ENCODE measurements at places on chromosomes 13 and 19.

DNA sequence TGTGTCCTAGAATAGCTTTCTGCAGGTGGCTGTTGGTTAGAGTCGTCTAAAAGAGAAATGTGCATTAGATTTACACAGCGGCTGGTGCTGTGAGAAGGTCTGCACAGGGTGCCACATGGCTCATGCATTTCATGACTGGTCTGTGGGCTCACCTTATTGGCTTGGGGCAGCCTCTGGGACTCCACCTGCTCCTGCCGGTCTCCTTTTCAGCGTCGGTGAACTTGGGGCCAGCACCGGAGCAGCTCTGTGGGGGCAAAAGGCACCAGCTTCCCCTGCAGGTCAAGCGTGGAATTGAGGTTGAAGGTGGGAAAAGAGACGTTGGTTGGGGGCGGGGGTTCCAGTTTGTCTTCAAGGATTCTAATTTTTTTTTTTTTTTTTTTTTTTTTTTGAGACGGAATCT, 3.1 kb upstream of the PNMA8C start:
- DNase-seq: no peak

GRCh38 chr13:50162001-50162400, 146.8 kb downstream of the KCNRG start:
- no peak for DNase-seq

DNA sequence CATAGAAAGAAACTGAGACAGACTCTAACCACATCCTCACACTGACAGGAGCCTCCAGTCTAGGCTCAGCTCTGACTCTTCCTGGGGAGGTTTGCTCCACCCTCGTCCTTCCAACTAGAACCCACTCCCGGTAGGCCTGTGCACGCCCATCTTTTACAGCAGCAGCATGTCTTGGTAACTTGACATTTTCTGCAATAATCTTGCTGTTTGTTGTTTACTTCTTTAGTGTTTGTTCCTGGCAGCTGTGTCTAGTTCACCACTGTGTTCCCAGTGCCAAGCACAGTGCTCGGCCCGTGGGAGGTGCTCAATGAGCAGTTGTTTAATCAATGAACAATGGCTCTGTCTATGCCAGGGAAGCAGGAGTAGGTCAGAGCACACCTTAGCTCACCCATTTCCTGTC, 23.1 kb upstream of the ZNF729 start:
- no peak for DNase-seq

DNA sequence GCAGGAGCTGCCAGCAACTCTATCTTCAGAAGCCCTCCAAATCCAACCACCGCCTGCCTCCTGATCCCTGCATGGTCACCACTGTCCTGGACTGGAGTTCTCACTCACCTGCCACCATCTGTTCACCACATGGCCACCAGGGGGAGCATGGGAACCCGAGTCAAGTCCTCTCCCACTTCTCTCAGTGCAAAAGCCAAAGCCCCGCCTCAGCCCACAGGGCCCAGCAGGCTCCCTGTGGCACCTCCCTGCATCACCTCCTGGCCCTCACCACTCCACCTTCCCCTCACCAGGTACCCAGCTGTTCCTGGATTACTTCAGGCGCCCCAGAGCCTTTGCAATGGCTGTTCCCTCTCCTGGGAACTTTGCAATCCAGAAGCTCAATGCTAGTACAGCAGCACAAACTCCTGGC, 5.3 kb downstream of the DHPS start:
- DNase-seq: peak; percentile 73

- DNase-seq: no peak
Observed at GRCh38 chr19:38706792-38707511, 37.3 kb downstream of the CAPN12 start.

DNA sequence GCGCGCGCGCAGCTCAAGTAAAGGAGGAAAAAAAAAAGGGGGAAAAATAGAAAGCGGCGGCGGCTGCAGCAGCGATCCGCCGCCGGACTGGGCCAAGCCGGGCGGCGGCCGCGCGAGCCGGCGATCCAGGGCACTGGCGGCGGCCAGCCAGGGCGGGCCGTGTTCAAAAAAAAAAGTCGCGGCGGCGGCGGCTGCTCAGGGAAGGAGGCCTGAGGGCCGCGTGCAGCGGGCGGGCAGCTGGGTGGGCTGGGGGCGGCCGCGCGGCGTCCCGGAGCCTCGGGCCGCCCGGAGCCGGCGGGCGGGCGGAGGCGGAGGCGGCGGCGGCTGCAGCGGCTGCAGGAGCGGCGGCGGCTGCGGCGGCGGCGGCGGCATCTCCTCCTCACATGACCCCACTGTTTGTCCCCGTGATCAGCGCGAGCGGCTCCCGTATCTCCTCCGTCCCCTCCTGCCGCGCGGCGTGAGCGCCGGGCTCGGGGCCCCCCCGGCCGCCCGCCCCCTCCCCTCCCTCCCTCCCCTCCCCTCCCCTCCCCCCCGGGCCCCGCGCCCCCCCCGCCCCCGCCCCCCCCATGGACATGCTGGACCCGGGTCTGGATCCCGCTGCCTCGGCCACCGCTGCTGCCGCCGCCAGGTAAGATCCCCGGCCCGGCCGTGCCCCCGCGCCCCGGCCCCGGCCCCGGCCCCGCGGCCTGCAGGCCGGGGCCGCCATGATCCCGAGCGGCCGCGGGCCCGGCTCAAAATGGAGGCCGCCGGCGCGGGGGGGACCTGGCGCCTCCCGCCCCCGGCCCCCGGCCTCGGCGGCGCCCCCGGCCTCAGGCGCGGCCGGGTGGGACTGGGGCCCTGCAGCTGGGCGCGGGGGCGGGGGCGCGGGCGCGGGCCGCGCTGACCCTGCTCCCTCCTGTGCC, at the start of gene USF2:
TSS of gene USF2 (plus strand) at position 427 of the 902 bp plus-strand sequence. CDS start at position 567, 140 bp downstream.
- peak; percentile 46 for DNase-seq

- DNase-seq: no peak
Observed at GRCh38 chr13:30093236-30093635, 214.1 kb downstream of the KATNAL1 start.

DNA sequence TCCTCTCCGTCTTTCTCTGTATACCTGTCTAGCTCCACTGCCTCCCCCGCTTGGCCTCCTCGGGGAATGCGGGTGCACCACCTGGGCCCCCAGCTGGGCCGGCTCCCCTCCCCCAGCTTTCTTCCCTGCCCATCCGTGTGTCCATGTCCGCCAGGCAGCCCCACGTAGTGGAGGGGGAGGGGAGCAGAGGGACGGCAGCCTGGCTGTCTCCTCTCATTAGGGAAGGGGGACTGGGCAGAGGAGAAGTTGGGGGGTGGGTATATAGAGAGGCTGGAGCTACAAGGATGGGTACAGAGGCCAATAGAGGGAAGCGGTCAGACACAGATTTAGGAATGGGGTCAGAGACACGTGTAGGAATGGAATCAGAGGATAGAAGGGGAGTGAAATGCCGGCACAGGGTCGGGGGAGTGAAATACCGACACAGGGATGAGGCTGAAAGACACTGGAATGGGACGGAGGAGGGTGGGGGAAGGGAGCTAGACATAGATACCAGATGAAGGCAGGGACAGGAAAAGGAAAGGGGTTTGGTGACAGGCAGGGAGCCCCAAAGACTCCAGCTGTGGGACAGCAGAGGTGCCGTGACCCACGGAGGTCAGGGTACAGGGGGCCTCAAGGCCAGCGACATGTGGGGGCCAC, 2.8 kb downstream of the NECTIN2 start:
- no peak for DNase-seq

GRCh38 chr13:21078501-21078900, 17.1 kb upstream of the LATS2 start:
- DNase-seq: no peak
